Stimulated activated CD4-positive, alpha-beta T cell treated with anti-CD3 and anti-CD28 coated beads, Interleukin-12 subunit alpha, Interleukin-12 subunit beta, amount 100 ng/mL, for 4 hours (primary cell): ENCODE measurements at places on chromosomes 2 and 18.

GRCh38 chr18:2917259-2918047, 70.6 kb downstream of the EMILIN2 start:
- no peak for DNase-seq

GRCh38 chr2:155980941-155981560, 351.5 kb downstream of the NR4A2 start:
- no peak for DNase-seq

GRCh38 chr2:181306785-181307184, 150.4 kb upstream of the ITGA4 start:
- DNase-seq: no peak

DNA sequence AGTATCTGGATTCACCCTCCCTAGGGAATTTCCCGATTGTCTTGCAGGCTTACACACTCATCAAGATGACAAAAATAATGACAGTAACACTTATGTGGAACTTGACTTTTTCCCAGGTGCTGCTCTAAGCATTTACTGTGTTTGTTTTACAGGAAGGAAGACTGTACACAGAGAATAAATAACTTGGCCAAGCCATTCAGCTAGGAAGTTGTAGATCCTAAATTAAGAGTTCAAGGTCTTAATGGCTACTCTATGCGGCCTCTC, 549 bp upstream of the DPP4 start:
- DNase-seq: no peak

GRCh38 chr18:75607701-75608100, 180.2 kb upstream of the SMIM21 start:
- no peak for DNase-seq

- no peak for DNase-seq
Measured at GRCh38 chr2:15649561-15650255, 58.0 kb downstream of the DDX1 start.

DNA sequence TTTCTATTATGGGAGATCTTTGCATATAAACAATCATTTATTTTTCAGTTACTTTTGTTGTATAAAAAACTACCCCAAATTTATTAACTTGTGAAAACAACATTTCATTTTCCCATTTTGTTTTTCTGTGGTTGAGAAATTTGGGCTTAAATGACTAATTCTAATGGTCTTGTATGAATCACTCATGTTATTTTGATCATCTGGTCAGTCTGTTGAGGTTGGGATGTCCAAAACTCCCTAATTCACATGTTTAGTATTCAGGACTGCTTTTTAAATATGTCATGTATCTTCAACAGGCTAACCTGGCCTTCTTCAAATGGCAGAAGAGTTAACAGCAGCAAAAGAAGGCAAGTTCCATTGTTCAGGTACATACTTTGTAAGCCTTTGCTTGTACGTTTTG, 788.1 kb downstream of the TRIB2 start:
- DNase-seq: no peak

GRCh38 chr2:227891673-227892072, 20.2 kb downstream of the DAW1 start:
- no peak for DNase-seq

DNA sequence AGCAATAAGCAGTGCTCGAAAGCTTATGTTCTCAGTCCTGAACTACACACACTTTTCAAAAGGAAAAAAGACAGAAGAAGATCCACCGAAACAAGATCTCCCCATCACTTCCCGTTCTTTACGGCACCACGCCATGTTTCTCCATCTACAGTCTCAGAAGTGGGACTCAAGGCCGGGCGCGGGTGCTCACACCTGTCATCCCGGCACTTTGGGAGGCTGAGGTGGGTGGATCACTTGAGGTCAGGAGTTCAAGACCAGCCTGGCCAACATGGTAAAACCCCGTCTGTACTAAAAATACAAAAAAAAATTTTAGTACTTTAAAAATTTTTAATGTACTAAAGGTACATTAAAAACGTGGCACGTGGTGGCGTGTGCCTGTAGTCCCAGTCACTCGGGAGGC, 31.2 kb downstream of the ZNF516 start:
- no peak for DNase-seq

DNA sequence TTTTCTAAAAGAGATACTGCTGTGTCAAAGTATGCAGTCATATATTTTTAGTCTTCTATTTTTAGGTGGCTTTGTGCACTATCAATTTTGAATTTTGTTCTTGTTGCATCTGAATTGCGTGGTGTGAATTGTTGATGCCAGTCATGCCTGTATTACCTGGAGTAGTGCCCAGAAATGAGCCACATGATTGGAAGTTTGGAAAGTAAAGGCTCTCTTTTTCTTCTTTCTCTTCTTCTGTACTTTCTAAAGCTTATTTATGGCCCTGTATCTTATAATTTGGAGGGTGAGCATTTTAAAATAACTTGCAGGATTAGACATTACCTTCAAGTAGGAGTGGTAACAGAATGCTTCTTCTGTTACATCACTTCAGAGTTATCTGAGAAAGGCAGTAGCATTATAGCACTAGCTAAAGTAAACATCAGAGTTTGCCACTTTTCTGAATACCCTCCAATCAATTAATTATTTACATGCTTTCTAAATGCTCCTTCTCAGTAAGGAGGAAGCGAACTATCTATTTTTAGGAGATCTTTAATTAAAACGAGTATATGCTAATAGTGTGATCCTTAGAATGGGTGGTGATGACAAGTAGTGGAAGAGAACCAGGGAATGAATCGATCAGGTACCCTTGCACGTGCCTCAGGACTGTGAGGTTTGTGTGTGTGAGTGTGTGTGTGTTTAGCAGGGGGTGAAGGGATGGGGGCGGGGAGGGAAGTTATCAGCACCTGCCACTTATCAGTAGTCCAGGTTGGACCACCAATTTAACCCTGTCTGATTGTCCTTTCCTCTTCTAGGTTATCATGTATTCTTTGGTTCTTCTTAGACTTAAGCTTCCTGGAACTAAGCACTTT, 112.5 kb downstream of the MAP3K20 start:
- no peak for DNase-seq

- DNase-seq: no peak
Measured at GRCh38 chr2:120218181-120218580, 5.0 kb downstream of the TMEM185B start.

DNA sequence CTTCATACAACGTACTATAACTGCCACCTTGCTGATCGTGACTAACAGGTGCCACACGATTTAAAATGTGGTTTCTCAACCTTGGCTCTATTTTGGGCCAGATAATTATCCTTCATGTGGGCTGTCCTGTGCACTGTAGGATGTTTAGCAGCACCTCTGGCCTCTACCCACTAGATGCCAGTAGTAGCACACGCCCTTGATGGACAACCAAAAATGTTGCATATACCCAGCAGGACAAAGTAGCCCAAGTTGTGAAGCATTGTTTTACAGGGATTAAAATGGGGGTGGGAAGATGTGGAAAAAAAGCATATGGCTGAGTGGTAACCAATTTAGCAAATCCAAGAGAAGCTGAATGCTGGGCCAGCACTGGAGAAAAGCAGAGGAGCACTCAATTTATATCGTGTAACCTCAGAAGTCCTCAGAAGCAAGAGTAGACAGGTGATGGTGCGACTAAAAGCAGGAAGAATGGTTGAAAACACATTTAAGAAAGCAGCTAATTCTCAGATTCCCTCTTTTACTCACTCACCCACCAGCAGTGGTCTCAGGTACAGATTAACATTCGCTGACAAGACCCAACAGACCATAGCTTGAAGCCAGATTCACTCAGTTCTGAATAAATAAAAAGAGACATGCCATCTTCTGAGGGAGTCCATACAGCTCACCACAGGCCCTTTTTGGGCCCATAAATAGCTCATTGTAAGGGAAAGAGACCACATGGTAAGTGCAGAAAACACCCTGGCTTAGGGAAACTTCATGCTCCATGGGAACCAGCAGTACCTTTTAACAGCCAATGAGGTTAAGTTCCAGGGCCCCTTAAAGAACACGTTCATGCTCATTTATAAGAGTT, 50.6 kb downstream of the RAPH1 start:
- peak; percentile 15 for DNase-seq

GRCh38 chr2:179655627-179656026, 205.8 kb downstream of the ZNF385B start:
- DNase-seq: no peak
